GF-D8 (cell line): ENCODE measurements at places on chromosomes 11 and 22.

GRCh38 chr11:114438303-114438702 is 964 bp upstream of the REXO2 start:
- no peak for DNase-seq

DNA sequence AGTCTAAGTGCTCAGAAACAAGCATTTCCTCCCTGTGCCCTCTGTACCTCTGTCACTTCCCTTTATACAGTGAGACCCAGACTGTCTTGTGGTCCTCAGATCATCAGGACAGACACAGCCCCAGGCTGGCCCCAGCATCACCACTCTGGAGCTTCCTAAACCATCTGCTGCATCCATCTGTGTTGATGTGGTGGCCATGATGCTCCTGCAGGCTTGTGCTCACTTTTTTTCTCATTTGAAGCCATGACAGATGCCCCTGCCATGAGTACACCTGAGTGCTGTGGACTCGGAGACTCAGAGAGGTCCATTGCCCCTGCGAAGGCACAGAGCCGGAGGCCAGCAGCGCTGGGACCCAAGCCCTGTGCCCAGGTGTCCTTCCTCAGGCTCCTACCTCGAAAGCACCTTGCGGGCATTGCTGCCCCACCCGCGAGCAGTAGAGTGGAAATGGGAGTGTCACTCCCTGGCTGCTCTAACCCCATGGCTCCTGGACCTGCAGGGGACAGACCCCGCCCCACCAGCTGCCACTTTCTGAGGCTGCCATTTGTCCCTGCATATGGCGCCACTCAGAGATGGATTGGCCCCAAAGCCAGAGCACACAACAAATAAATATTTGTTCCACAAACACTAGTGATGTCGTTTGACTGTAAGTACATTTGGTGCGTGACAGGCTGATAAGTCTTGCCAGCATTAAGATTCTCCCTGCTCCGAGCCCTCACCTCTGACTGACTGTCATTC is 593.5 kb downstream of the TBC1D22A start:
- DNase-seq = no peak

DNA sequence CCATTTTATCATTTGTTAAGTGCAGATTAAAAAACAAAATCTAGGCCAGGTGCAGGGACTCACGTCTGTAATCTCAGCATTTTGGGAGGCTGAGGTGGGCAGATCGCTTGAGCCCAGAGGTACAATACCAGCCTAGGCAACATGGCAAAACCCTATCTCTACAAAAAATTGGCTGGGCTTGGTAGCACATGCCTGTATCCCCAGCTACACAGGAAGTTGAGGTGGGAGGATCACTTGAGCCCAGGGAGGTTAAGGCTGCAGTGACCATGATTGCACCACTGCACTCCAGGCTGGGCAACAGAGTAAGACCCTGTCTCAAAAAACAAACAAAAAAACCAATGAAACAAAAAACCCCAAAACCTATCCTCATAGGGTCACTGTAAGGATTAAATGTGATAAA is 32.9 kb downstream of the HIRA start:
- no peak for DNase-seq

DNA sequence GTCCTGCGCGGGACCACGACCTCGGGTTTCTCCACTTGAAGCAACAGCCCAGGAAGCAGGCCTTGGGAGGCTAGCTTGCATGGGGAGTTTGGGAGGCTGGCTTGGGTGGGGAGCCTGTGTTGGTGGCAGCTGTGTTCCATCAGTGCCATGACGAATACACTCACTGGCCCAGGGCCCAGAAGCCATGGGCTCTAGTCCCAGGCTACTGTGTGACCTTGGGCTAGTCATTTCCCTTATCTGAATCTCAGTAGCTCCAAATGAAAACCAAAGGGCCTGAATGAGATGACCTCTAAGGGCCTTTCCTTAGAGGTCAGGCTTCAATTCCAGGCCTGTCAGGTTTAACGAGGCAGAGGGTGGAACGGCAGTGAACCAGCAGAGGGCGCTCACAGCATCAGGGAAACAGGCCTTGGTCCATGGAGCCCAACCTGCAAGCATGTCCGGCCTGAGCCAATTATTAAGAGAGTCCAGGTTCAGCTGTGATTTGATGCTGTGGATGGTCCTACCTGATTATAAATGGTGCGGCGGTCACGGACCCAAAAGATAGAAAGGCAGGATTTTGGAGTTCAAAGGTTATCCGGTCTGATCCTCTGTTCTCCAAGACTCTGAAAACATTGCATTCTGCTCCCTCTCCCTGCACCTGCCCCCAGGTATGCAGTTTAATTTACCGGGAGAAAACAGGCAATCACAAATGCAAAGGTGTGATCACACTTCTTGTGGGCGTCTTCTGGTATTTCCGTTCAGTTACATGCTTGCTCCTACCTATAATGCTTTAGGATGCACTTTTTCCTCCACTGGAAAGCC is 15.9 kb downstream of the PTPN5 start:
- DNase-seq = no peak

DNA sequence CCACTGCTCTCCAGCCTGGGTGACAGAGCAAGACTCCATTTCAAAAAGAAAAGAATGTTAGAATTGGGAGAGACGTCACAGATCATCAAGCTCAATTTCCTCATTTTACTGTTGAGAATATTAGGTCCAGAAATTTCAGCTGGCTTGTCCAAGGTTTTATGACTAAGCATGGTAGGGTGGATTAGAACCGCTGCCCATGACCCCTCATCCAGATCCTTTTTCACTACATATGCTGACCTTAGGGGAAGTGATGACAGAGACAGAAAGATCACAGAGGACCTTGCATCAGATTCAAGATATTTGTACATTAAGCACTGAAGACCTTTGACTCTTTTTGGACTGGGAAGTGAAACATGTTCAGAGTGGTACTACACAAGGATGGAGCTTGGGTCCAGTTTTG is 134.5 kb downstream of the ADAMTS15 start:
- no peak for DNase-seq

GRCh38 chr11:76836613-76837291 is 24.0 kb upstream of the ACER3 start:
- no peak for DNase-seq

GRCh38 chr11:100681064-100681502 is 6.0 kb upstream of the ARHGAP42 start:
- DNase-seq = peak; percentile 55

DNA sequence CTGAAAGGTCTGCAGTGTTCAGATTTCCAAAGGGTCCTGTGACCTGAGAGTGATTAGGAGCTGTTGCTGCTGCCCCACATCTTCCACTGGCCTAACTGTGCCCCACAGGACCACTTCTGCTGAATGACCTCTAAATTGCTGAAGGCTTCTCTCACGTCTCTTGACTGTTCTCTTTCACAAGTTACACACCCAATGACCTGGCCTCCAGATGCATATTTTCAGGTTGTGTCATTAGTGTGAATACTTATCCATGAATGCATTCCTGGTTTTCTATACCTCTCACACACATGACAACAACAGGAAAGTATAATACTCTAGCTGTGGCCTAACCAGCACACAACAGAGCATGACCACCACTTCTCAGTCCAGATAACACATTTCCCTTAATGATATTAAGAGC is 15.4 kb downstream of the PRR14L start:
- DNase-seq = no peak
